HFFc6 (cell line): ENCODE measurements at places on chromosomes 2 and 18. TPM values are rescaled to one million over a fixed set of nuclear protein-coding genes. Genes with fewer than 3 reads are reported as not detected.

DNA sequence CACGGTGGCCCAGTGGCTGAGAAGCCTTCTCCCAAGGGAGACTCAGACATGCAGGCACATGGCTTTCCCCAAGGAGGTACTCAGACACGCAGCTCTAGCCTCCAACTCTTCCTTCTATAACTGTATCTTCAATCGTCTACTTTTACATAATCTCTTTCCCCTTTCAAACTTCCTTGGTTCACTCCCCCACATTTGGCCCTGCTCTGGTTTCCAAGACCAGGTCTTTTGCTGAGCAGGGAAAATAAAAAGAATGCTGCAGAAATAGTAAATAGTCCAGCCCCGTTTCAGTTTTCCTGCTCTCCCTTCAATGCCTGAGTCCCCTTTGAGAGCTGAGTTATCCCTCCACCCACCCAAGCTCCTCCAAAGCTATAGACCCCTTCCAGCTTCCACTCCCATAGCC lies 635.0 kb downstream of the ARHGAP15 start:
- no peak for DNase-seq

FBXO41 gene
- total RNA-seq = 0.77 to 1.6 TPM (median 0.88 TPM) in 3 replicates

DNA sequence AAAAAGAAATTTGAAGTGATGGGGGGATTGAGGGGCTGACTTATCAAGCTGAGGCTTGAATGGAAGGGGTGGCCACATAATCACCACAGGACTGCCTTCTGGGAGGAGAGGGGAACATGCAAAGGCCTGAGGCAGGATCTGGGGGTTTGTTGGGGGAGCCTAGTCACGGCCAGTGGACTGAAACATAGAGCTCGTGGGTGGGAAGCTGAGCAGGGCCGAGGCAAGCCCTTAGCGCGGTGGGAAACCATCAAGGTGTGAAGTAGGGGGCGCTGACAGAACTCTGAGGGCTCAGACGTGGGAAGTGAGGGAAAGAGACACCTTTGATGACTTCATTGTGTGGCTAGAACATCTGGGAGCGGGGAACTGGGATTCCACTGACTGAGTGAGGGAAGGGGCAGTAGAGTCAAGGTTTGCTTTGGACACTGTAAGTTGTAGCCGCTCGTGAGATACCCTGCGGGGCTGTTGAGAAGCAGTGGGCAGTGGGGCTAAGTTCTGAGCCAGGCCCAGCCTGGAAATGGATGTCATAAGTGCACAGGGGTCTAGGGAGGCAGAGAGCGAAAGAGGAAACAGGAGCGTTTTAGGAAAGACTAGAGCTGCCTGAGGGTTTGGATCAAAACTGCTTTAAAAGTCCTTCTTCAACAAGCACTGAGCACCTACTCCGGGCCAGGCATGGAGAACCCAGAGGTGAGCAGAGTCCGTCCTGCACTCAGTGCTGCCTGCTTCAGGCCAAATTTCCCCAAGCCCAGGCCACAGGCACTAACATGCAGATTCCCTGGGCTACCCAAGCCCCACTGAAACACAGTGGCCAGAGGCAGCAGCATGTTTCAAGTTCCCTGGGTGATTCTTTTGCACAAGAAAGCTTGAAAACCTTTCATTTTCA lies 686 bp upstream of the SNORC start:
- DNase-seq = no peak

TMEM198 gene
- total RNA-seq = 2.1 to 2.6 TPM (median 2.5 TPM) in 3 replicates

- DNase-seq = no peak
Observed at GRCh38 chr2:505941-506340, 171.3 kb downstream of the TMEM18 start.
